ENCODE measurements at places on chromosomes 11 and 22.

DNA sequence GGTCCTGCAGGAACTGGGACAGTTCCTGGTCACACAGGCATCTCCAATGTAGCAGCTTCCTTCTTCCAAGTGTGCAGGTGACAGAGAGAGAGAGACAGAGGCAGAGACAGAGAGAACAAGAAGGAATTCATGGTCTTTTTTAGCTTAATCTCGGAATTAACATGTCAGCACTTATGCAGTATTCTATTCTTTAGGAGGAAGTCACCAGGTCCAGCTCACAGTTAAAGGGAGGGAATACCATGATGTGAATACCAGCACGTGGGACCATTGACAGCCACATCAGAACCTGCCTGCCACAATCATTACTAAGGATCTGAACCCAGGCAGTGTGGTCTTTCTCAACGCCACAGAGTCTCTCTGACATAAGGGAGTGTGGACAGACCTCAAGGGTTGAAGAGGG, 341.6 kb downstream of the MN1 start:
- DNase-seq: no peak

GRCh38 chr11:38756537-38756936, 2158.5 kb upstream of the RAG2 start:
- no peak for DNase-seq

DNA sequence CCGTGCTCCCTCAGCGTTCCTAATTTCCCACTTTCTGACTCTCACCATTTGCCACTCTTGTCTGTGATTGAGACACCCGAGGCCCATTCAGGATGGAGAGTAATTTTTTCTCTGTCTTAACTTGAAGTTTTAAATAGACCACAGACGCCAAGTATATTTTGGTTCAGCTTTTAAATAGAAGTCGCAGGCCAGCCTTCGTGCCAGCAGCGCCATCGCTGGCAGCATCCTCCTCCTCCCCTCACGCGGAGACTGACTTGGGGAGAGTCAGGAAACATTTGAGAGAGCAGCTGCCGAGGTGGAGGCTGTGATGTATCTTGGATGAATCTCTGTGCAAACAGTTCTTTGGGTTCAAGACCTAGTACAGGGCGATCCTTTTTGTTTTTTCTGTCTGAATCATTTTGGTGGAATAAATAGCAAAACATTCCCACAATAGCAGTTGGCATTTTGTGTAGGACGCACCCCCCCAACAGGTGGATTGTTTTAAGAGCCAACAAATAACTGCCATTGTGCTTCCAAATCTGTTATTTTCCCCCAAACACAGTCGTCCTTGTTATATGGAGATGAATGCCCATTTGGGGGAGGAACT, 889 bp upstream of the DMC1 start:
- DNase-seq: peak; percentile 52

DNA sequence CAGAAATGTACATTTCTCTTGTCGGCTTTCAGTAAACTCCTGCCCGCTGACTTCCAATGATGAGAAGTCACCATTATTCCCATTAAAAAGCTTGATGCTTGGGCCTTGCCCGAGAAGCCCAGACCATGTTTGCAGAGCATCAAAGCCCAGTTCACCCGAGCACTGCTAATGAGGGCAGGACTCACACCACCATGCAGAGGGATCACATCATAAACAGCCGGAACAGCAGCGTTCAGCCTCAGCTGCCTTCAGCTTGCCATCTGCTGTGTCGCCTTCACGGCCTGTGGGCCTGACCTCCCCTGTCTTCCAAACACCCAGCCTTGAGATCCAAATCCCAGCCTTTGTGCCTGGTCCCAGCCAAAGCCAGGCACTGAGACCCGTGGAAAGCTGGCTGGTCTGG, 105.4 kb upstream of the CSNK2A3 start:
- DNase-seq: no peak

- no peak for DNase-seq
Observed at GRCh38 chr11:33043221-33043830, 4.0 kb downstream of the TCP11L1 start.

DNA sequence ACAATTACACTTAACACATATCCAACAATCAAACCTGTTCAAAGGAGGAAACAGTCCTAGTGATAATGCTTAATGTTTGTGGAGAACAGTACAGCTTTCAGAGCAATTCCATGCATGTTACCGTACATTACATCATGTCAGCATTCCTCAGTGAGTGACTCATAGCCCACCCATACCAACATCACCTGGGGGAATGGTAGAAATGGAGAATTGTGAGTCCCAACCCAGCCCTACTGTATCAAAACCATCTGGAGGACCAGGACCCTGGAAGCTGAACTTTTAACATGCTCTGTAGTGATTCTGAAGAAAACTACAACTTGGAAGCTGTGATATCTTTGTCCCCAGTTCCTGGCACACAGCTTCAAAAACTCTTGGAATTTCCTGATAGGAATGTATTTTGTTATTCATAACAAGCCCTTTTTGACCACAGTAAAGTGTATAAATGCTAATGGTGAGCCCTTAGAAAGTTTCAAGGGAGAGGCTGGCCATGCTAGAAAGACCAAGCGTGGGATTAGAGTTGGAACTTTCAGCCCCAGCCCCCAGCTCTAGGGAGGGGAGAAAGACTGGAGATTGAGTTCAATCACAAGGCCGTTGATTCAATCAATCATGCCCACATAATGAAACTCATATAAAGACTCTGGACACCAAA, 301.1 kb downstream of the BUD13 start:
- no peak for DNase-seq

DNA sequence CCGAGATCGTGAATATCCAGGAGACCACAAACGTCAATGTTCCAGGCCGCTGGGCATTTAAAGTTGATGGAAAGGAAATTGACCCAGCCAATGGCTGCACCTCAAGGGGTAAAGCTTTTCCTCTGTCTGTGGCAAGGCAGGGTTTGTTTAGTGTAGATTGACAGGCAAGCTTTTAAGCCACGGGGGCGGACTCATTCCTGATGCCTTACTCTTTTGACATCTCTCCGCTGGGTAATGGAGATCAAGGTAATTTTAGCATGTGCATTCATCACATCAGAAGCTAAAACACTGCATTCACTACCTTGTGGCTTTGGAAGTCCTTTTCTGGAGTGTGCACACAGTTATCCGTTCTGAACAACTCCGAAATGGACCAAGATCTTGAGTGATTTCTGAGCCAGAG, 12.6 kb downstream of the TECTA start:
- DNase-seq: no peak

- DNase-seq: peak; percentile 56
Observed at GRCh38 chr22:35660291-35661127, 12.3 kb downstream of the APOL6 start.

- no peak for DNase-seq
Observed at GRCh38 chr11:130148796-130149326, 10.7 kb upstream of the ST14 start.

GRCh38 chr11:16925561-16926065, 88.6 kb downstream of the PLEKHA7 start:
- DNase-seq: no peak

GRCh38 chr11:114063149-114063828, 3.8 kb downstream of the ZBTB16 start:
- DNase-seq: no peak

- DNase-seq: no peak
Observed at GRCh38 chr11:74446532-74446938, 20.8 kb downstream of the KCNE3 start.

- no peak for DNase-seq
Observed at GRCh38 chr11:126328938-126329643, 25.2 kb downstream of the DCPS start.

GRCh38 chr11:74978041-74978440, 10.7 kb upstream of the NEU3 start:
- no peak for DNase-seq

DNA sequence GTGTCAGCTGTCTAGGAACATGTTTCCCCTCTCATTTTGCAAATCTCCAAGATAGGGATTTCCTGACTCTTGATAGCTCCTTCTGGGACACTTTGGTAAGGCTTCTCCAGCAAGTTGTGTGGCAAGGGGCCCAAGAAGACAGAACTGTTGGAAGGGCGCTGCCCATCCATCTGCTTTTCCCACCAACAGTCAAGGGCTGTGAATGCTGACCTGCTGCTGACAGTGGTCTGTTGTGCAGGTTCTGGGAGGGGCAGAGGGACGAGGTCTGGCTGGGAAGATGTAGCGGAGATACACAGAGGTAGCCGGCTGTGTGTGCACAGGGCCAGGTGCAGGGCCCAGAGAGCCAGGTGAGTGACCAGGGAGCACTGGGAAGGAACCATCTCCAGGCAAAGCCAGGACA, 12.2 kb downstream of the BCR start:
- no peak for DNase-seq

DNA sequence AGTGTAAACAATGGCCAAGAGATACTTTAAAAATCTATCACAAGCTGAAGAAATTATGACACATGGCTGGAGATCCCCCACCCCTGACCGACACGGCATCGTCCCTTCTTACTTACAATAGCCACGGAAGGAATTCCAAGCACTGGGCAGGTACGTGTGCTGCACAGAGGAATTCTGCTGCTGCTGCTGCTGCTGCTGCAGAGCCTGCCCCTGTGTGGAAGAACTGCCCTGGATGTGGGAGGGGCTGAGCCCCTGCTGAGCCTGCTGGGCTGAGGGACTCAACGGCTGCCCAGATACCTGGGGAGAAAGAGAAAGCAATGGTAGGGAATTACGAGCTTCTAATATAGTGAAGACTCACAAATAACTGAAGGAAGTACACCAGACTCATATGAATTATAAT, 15.0 kb upstream of the NFRKB start:
- DNase-seq: no peak

- no peak for DNase-seq
Observed at GRCh38 chr11:63080682-63081081, 63.3 kb downstream of the SLC22A24 start.

- DNase-seq: no peak
Observed at GRCh38 chr11:72635933-72636332, 38.3 kb downstream of the PDE2A start.

- DNase-seq: no peak
Observed at GRCh38 chr22:23470811-23471389, 109.2 kb downstream of the IGLL1 start.

- no peak for DNase-seq
Observed at GRCh38 chr22:44242946-44243724, 62.4 kb downstream of the PARVG start.

DNA sequence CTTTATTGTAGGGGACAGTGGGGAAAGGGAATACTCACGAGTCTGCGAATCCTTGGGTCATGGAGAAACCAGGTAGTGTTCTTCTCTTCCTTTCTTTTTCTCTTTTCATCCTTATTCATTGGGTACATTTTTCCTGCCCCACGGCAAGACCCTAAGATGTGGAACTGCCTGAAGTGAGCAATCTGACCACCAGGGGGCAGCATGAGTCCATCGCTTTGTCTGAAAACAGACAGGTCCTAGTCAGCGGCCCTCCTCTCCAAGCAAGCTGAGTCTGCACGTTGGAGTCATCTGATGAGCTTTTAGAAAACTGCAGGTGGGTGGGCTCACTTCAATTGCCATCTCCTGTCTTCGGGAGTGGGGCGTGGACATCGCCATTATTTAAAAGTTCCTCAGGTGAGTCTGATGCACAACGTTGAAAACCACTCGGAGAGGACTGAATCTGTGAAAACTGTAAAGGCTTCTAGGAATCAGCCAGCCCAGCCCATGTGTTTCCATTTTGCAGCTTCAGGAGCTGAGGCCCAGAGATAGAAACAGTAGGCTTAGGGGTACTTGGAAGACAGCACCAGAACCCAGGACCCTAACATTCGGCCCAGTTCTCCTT, 34.0 kb upstream of the FBXO3 start:
- DNase-seq: peak; percentile 88

GRCh38 chr11:94793822-94794221, 25.7 kb downstream of the AMOTL1 start:
- DNase-seq: no peak

GRCh38 chr11:111911563-111912401, at the start of gene CRYAB:
CRYAB (minus strand) TSS chr11:111911770; CDS start chr11:111911724, 46 bp downstream.
- DNase-seq: no peak

DNA sequence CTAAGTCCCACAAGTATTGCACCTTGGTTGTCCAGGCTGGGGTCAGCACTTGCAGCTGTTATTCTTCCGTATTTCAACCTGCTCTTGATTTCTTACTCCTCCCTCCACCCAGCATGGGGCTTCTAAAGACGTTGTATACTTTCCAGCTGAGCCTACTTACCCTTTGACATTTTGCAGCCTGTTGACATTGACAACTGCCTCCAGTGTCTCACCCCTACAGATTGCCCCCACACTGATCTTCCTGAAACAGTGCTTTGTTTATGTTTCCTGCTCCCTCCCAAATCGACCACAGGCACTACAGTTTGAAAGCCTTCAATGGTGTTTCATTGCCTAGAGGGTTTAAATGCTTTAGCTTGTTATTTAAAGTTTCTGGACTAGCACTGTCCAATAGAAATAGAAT, 56.6 kb downstream of the FAM83F start:
- DNase-seq: no peak

GRCh38 chr11:73154178-73154577, 12.1 kb upstream of the FCHSD2 start:
- DNase-seq: peak; percentile 28

GRCh38 chr11:36628765-36629244, 30.8 kb upstream of the RAG2 start:
- no peak for DNase-seq

- no peak for DNase-seq
Observed at GRCh38 chr11:36010010-36010740, 66.3 kb downstream of the LDLRAD3 start.

GRCh38 chr22:45769569-45770210, 98.1 kb downstream of the ATXN10 start:
- DNase-seq: no peak

GRCh38 chr22:20026204-20026908, 5.4 kb downstream of the TANGO2 start:
- no peak for DNase-seq

GRCh38 chr11:69817265-69818230, 1.7 kb downstream of the FGF3 start:
- DNase-seq: no peak

- DNase-seq: no peak
Observed at GRCh38 chr11:33222052-33222750, 35.0 kb upstream of the HIPK3 start.

DNA sequence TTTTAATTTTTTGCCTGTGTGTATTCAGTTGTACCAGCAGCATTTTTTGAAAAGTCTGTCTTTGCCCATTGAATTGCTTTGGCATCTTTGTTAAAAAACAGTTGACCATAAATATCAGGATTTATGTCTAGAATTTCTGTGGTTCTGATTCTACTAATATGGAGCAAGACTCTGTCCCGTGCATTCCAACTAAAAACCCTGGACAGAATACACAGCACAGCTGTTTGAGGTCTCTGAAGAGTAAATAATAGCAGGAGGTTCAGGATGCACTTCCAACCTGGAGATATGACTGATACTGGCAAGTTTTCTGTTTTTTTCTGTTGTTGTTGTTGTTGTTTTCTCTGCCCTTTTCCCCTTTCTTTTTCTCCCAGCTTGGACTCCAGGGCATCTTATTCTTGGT, 141.9 kb downstream of the TMEM135 start:
- DNase-seq: no peak

GRCh38 chr11:18522388-18522787, 4.4 kb downstream of the TSG101 start:
- no peak for DNase-seq

DNA sequence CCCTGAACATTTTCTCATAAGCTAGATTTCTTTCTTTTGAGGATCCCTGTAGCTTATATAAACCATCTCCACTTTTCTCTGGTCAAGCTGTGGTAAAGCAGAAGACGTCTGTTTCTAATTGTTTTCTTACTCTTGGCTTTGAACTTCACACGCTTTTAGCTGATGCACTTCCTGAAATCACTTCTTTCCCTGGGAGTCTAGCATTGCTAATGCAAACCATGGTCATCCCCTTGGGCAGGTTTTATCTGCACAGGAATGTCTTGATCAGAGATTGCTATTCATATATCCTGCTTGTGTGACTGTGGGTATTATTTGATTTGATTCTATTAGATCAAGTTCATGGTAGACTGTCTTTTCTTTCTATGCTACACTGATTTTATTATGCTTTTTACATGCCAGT, 199.2 kb upstream of the POU2AF2 start:
- DNase-seq: no peak
